ENCODE measurements at places on chromosomes 7 and 10. TPM values are rescaled to one million over a fixed set of nuclear protein-coding genes. Genes with fewer than 3 reads are reported as not detected.

Gene CACNB2
- total RNA-seq = 3.3 TPM

DNA sequence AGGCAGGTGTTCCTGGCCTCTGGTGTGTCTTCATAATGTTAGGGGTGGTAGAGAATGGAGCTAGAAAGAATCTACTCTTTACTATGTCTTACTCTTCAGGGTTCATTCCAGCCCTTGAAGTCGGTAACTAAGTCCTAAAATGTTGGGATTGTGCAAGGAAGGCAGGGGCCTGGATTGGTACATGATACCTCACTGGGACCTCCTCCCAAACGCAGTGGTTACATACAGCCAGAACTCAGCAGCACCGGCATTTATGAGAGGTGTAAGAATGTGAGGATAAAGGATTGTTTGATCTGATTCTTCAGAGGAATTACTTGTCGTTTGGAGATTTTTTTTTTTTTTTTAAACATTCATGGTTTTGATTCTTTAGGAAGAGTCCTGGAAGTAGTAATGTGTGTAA lies 6.9 kb downstream of the COMTD1 start:
- no peak for DNase-seq

DNA sequence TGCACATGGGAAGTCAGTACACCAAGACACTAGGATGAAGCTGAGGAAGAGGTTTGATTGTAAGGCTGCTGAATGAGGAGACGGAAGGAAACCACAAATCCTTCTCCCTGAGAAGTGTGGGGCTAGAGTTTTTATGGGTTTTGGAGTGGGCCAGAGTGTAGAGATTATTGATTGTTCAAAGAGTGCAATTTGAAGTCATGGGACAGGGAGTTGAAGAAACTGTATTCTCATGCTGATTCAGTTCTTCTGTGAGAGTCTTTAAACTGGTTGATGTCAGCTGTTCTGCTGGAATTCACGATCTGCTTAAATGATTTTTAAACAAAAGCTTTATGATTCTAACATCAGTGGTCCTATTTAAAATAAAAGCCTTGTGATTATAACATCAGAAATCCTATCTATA lies 91.2 kb downstream of the CSTF2T start:
- no peak for DNase-seq

DNA sequence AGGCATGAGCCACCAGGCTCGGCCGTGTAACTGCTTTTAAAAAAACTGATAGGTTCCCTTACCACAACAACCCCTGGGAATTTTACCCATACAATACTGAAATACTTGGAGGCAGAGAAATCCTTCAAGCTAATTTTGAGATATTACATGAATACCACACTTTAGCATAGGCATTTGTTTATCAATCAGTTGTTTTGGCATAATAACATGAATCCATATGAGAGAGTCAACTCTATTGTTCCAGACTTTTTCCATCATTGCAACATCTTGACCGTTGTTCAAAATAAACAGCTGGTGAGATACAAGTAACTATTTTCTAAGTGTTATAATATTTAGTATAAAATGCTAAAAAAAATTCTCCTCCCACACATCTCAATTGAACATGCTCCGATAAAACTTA lies 36.8 kb downstream of the LAMB4 start:
- DNase-seq = no peak

Gene PLEKHS1
- 1.4 TPM for total RNA-seq

Gene PNLIP
- total RNA-seq = 1.8 TPM

- no peak for DNase-seq
Measured at GRCh38 chr7:46205478-46205877, 284.4 kb upstream of the IGFBP3 start.

DNA sequence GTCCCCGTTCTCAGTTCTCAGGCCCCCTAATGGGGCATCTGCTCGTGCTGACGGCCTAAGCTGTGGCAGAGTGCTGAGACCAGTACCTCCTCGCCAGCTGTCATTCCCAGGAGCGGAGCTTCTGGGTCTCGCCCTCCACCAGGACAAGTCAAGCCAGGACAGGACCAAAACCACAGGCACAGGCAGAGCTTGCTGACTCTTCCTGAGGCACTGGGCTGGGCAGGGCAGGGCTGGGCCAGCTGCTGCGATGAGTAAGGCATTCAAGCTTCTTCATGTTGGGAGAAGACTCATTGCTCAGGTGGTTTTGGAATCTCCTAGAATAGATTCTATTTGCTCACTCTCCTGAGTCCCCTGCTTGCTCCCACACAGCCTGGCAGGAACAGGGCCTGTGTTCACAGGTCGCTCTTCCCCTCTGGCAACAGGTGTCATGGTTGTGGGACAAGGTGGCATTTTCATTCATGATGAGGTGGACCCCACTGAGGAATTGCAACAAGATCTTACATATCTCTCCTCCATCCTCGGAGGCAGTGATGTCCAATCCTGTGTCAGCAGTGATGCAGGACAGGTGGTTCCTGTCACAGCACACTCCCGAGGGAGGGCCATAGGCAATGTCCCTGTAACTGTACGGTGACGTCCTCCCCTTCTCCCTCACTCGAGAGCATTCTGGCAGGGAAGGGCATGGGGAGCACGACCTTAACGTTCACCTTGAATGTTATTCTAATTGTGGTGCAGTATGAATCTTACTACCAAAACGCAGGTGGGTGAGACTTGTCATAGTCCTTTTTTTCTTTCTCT lies 17.0 kb upstream of the SH3PXD2A start:
- peak; percentile 59 for DNase-seq

Measured in tongue (tissue), 3 donors.